ENCODE measurements at places on chromosomes 11 and 22.

DNA sequence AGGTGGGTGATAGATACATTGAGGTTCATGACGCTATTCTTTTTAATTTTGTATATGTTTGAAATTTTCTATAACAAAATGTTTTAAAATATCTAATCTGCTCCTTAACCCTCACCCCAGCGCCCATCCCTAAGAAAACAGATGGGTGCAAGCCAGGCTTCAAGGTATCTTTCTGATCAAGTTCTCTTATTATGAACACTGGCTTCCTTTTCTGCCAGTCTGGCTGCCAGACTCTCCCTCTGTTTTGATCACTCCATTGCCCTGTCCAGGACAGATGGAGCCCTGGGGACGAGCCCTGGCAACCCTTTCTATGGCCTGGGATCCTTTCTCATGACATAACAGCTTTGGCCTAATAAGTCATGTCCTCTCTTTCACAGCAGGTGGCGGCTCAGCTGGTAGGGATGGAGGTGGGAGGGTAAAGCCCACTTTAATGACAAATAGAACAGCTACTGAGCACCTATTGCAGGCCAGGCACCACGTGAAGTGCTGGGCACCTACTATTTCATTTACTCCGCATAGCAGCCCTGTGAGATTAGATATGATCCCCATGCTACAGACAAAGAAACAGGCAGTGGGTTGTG lies 38.4 kb downstream of the DRD2 start:
- no peak for DNase-seq

DNA sequence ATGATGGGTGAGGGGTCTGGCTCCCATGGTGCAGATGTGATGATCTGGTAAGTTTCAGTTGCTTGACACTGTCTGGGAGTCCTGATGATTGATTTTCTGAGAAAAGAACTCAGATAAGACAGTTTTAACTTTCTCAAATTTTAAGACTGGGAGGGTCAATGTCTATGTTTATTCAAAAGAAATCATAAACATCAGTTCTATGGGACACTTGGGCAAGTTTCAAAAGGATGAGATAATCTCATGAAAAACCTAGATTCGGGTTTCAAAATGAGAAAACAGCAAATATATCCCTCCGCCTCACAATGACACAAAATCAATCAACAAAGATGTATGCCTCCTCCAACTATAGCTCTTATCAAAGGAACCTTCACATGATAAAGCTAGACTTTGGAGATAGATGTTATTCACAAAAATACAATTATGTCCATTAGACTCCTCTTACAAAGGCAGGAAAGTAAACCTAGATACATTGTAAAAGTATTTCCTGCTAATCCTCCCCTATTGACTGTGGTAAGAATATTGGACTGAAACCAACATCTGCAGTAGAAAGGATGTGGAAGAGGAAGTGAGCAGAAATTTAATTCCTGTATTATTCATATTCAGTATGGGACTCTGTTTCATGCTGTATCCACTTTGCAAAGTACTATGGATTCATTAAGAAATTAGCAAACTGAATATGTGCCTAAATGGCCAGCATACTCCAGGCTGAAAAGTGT lies 21.6 kb downstream of the SVIP start:
- no peak for DNase-seq

GRCh38 chr22:40451210-40451609 lies 80.8 kb downstream of the SGSM3 start:
- DNase-seq: no peak

GRCh38 chr11:93552874-93553273 lies 9.7 kb upstream of the SMCO4 start:
- no peak for DNase-seq

- DNase-seq: no peak
Measured at GRCh38 chr22:25508161-25508560, 56.3 kb upstream of the GRK3 start.

Data from 8988T (cell line).